ENCODE measurements at places on chromosomes 4 and X.

DNA sequence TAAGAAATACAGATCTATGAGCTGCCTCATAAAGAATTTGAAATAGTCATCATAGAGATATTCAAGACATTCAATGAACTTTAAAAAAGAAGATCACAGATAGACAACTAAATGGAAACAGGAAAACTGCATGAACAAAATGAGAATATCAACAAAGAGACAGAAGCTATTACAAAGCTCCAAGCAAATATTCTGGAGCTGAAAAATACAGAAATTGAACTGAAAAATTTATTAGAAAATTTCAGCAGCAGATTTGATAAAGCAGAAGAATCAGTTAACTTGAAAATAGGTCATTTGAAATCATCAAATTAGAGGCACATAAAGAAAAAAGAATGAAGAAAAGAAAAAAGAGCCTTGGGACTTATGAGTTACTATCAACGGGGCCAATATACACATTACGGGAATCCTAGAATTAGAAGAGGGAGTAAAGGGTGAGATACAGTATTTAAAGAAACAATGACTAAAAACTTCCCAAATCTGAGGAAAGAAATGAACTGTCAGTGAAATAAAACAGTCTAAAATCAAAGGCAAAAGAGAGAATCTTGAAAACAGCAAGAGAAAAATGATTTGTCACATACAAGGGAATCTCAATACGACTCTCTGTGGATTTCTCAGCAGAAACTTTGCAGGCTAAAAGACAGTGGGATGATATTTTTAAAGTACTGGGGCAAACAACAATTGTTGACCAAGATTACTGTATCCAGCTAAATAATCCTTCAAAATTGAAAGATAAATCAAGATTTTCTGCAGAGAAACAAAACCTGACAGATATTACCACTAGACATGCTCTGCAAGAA, 641.6 kb downstream of the ANKRD50 start:
- DNase-seq, result no peak

GRCh38 chr4:14848229-14848628, 154.1 kb upstream of the CPEB2 start:
- no peak for DNase-seq

GRCh38 chr4:61630548-61630947, 430.4 kb downstream of the ADGRL3 start:
- no peak for DNase-seq

- DNase-seq, result no peak
Measured at GRCh38 chr4:61521451-61521850, 321.3 kb downstream of the ADGRL3 start.

GRCh38 chr4:184750926-184751584, 17.2 kb upstream of the CENPU start:
- DNase-seq, result no peak

GRCh38 chr4:71692963-71693362, 90.9 kb downstream of the GC start:
- DNase-seq, result no peak

DNA sequence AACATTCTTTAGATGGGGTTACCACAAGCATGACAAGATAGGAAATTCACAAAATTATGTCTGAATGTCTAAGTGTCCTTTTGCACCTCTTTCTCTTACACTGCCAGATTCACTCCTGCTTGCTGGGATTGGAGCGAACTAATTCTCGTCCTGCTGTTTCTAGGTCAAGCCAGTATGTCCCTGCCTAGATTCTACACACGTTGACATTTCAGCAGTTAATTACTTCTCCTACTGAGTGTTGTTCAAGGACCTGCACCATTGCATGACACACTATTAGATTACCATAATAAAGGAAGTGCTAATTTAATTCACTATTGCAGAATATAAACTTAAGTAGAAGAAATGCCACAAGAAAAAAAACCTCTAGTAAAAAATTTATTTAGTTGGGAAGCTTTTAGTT, 1911.7 kb downstream of the PCDH7 start:
- no peak for DNase-seq

DNA sequence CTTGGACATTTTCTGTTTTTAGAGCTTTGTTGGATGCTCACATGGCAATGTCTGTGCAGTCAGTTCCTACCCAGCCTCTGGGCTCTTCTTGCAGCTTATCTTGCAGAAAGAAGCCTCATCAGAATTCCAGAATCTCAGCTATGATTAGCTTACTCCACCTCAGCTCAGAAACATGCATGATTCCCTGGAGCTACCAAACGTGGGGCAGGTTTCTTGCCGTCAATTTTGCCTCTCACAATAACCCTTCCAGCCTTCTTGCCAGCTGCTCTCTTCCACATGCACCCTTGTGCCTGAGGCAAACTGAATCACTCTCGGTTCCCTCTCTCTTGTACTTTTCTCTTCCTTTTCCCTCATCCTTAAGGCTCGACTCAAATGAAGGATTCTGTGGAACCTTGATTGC, 141.4 kb downstream of the PTTG2 start:
- no peak for DNase-seq

DNA sequence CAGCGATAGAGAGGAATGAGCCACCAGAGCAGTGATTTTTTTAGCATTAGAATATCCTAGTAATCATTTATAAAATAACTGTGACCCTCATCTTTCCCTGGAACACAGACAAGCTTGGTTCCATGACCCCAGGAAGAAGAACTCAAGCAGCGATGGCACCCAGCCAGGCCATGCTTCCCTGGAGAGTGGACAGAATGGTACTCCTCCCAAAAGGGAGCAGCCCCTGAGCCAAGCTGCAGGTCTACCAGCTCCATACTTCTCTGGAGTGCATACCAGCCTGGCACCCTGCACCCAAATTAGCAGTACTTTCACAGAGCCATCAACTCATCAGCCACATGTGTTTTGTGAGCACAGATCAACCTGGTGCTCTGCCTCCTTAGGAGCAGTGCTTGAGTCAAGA, 310.9 kb upstream of the PCDH10 start:
- DNase-seq, result no peak

GRCh38 chr4:90126805-90127204, 389 bp upstream of the CCSER1 start:
- DNase-seq, result no peak

DNA sequence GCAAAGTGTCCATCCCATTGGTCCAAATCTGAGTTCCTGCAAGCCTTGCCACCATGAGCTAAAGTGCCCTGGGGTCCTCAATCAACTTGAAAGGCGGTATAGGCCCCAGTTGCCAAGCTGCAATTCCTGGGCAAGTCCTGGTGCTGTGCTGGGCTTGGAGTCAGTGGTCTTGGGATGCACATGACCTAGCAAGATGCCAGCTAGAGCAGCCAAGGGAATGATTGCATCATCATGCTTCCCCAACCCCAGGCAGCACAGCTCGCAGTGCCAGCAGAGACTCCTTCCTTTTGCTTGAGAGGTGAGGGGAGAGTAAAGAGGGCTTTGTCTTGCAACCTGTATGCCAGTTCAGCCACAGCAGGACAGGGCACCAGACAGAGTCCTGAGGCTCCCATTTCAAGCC, 50.5 kb downstream of the KCNIP4 start:
- no peak for DNase-seq

DNA sequence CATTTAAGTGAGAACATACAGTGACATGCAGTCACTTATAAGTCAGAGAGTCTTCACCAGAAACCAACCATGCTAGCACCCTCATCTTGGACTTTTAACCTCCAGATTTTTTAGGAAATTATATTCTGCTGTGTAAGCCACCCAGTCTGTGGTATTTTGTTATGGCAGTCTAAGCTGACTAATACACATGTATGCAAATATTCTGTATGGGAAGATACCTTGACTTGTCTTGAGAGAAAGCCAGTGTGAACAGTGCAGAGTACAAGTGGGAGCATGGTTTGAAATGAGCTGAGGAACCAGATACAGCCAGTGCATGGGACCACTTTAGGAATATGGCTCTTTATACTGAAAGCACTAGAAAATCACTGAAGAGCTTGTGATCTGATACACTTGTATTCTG, 110.4 kb upstream of the MAP9 start:
- DNase-seq, result no peak

DNA sequence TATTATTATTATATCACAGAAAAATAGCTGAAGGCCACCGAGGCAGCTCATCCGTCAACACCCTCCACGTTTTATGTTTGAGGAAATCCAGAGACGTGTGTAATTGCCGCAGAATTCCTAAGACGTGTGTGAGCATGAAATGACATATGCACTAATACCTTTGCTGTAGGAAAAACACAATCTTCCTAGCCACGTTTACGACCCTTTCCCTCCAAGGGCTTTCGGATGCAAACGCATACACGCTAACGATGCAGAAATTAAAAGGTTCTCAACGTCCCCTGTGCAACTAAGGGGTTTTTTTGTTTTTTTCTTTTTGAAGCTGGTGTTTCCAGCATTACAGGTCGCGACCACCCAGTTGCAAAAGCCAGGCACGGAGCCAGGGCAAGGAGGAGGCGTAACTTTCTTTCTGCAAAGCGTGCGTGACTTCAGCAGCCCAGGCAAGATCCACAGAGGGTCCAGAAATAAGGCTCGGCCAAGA, 33.8 kb downstream of the CRLF2 start:
- no peak for DNase-seq

DNA sequence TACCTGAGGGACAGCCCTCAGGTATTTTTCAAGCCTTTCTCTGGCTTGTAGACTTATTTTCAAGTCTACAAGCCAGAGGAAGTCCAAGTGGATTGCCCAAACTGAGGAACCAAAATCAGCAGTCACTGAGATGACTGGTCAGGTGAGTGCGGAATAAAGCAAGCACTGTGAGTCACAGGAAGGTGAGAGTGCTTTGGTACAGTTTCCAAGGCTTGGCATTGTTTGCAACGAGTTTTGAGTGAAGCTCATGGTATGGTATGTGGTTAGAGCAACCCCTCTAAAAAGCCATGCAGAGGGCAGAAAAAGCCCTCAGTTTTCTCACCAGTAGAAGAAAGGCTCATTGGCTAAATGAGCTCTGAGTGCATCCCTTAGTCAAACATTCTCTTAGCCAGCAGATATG, 112.8 kb upstream of the EOLA2 start:
- no peak for DNase-seq

DNA sequence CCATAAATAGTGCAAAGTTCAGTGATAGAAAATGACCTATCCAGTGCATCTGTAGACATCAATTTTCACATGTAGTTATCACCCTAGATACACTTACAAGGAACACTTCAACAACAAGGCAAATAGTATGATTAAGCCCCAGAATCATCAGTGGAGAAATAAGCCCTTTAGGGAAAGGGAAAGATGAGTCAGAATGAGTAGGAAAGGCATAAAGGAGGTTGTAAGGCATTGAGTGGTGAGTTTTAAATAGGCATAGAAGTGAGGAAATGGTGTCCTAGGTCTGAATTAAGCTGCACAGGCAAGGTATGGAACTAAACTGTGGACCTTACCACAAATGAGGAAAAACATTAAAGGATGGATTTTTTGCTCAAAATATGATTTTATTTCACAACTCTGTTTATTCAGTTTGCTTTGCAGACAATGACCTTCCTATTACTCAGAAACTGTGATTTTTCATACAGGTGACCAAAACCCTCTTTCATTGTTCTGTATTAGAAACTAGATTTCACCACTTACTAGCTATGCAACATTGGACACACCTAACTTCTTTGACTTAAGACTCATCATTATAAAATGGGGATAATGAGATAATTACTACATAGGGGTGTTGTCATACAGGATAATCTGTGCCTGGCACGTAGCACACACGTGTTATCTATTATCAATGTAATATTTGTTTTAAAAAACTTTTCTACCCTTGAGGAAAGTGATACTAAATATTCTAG, 57.0 kb upstream of the MAP9 start:
- no peak for DNase-seq

- DNase-seq, result no peak
Measured at GRCh38 chrX:19579485-19579884, 64.2 kb upstream of the MAP3K15 start.

DNA sequence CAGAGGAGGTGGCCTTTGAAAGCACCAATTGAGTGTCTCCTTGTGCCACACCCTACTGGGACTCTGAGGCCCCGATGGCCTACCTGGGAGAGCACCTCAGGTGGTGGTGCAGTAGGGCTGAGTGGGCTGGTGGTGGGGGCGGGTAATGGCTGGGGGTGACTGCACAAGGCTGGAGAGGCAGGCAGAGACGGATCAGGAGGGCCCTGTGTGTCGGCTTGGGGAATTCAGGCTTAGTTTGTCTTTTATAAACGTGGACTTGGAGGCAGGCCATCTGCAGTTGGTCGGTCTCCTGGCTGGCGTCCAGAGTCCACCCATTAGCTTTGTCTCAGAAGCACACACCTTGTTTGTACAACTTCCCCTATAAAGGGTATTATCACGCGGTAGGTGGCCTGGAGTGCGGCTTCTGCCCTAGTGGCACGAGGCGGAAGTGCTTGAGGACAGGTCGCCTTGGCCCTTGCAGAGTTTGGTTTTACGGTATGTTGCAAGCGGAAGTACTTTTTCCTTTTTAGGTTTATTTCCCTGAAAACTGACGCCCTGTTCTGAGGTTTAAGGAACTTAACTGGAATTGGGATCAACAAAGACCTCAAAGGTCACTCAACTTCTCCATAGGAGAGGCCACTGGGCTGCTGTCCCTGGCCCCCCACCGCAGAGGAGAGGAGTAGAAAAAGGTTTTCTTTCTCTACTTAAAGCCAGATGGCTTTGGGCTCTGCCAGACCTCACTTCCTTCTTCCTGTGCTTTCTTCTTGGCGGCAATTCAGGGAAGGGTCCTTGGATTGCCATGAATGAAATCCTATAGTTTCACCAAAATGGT, 8.0 kb downstream of the TBC1D14 start:
- peak; percentile 90 for DNase-seq

GRCh38 chrX:150941580-150941979, 41.6 kb upstream of the HMGB3 start:
- no peak for DNase-seq

GRCh38 chrX:7801711-7802110, 41.3 kb upstream of the VCX start:
- DNase-seq, result no peak

- DNase-seq, result no peak
Measured at GRCh38 chrX:11254417-11255109, 38.6 kb upstream of the AMELX start.

DNA sequence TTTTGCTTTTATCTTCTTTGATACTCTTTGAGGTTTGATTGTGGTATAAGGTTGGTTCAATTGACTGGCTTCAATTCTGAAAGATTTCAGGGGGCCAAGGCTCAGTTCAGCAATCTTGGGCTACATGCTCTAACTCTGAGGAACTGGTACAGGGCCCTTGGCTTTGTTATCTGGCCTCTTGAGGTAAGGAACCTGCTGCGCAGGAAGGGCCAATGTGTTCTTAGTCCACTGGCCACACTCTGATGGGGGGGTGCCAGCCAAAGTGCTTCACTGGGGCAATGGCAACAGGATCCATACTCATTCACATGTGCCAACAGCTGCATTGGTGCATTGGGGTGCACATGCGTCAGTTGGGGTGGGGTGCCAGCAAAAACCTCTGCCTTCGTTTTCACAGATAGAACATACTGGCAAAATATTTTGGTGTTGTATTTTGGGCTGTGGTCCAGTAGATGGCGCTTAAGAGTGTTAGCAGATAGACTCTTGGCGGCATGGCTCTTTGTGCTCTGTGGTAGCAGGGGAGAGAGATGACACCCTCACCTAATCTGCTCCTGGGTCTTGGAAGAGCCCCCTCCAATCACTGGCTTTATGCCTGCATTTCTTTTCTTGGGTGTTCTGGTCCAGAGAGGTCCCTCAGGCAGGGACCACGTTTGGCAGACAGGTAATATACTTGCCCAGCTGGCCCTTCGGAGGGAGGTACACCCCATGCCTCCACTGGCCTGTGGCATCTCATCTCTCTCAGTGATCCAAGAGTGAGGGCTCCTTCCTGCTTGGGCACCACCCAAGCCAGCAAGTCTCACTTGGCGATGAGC, 42.9 kb downstream of the NDST3 start:
- DNase-seq, result no peak
